ENCODE measurements at places on chromosomes 4 and X.
A peak's percentile ranks its signal among the peaks of the same experiment; 100 is the strongest.

- no peak for DNase-seq
Measured at GRCh38 chr4:118718511-118719170, 33.4 kb downstream of the METTL14 start.

- no peak for DNase-seq
Measured at GRCh38 chrX:31260351-31260750, 188.5 kb upstream of the FTHL17 start.

GRCh38 chr4:83013420-83013867 lies 2.8 kb upstream of the LIN54 start:
- no peak for DNase-seq

- no peak for DNase-seq
Measured at GRCh38 chr4:10175626-10176025, 59.0 kb upstream of the WDR1 start.

GRCh38 chr4:6705646-6706045 lies 4.0 kb downstream of the MRFAP1L1 start:
- peak; percentile 37 for DNase-seq

DNA sequence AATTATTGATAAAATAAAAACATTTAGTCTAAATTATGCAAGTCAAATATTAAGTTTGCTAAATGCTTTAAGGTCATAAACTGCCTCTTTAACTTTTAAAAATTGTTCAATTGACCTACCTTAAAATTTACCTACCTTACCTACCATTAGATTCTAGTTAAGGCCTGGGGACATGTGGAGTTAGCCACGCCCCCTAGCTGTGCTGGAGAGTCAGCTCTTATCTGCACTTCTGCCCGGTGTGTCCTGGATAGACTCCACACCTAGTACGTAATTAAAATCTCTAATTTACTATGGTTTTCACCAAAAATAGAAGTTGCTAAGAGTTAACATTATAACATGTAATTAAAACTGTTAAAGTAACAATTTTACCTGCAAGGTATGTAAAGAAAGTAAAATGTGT lies 22.7 kb downstream of the TENM3 start:
- no peak for DNase-seq

- DNase-seq = no peak
Measured at GRCh38 chrX:7047951-7048350, 99.6 kb upstream of the STS start.

GRCh38 chr4:4327652-4328121 lies 37.6 kb downstream of the ZBTB49 start:
- DNase-seq = no peak

GRCh38 chr4:87209696-87210095 lies 10.7 kb downstream of the KLHL8 start:
- DNase-seq = peak; percentile 32

- DNase-seq = no peak
Measured at GRCh38 chr4:119190354-119190753, 22.2 kb upstream of the USP53 start.

DNA sequence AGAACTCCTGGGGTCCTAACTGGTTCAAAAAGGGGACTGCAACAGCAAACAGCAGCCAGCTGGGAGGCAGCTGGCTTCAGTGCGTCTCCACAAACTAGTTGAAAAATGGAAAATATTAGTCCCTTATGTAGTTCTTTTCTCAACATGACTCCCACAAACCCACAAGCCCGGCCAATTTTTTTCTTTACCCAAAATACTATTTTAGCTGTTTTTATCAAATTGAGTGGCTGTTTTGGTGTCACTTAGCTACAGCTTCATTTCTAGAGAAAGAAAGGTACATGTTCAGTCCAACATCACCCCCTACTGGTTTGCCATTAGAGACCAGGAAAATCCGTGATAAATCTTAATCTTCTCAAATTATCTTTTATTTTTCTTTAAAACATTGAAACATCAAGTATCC lies 97.2 kb downstream of the GUCY2F start:
- peak; percentile 17 for DNase-seq

- DNase-seq = no peak
Measured at GRCh38 chr4:118834070-118834469, 1.9 kb downstream of the SEC24D start.

DNA sequence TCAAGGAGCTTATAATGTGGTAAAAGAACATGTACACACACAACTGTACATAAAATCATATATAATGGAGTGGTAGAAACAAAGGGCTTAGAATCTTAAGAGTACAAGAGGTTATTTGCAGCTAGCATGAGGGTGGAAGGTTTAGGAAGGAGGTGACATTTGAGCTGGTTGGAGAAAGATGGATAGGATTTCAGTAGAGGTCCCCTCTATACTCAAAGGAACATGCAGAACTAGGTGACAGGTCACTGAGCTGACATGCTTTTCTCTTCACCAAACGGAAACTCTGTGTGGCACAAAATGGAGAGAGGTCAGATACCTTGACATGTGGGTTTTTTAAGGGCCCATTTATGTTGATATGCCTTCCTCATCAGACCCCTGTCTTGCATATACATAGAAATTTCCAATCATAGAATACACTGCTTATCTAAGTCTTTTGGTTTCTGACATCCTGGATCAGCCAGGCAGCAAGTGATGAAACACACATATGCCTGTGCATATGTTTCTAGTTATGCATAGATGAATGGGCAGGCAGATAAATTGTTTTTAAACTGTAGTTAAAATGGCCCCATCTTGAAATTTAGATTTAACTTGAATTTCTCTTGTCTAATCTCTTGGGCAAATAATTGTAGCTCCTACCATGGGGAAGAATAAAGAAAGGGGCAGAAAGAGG lies 29.3 kb downstream of the CLCN5 start:
- DNase-seq = no peak

- no peak for DNase-seq
Measured at GRCh38 chrX:16633754-16634153, 16.2 kb upstream of the S100G start.

DNA sequence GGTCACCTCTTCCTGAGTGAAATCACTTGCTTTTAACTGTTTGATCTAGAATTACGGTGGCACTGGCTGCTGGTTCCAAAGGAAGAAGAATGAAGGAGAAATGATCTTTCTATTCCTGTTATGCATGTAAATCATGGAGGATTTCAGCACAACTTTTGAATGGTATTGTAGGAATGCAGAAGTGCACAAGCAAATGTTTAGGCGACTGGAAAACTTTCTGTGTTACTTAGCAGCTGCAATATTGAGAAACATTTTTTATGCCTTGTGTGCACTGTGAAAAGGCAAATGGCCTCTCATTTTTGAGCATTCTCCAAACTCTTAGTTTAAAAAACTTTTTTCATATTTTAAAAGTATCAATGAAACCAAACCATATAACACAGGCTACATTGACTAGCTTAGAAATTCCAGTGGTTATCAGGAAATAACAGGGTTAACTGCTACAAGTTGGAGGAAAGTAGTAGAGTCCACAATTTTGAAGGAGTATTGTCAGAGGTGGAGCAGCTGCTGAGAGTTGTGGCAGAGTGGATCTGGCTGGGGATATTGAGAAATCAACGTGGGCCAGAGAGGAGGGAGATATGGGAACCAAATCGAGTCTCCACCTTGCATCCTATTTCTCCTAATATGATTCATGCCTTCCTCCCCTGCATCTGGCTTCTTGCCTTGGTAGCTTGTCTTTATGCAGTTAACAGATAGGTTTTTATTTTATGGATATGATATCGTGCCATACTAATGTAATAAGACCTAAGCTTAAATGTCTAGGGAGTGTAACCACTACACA lies 32.0 kb upstream of the FHL1 start:
- no peak for DNase-seq

DNA sequence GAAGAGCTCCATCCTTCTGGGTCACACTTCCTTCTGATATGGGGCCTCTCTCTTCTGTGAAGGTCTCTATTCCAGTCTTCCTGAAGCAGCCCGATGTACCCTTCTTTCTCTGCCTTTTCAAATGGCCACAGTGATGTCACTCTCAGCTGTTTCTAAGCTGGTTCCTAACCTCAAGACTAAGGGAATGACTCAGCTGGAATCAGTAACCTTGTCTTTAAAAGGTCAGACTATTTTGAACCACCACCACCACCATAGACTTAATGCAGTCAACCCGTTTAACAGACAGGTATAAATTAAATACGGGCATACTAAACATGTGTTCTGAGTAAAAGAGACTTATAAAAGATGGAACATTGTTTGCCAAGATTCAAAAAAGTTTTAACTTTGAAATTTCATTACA lies 121.0 kb downstream of the PPA2 start:
- peak; percentile 42 for DNase-seq

- no peak for DNase-seq
Measured at GRCh38 chr4:168832763-168833575, 177.1 kb downstream of the CBR4 start.

GRCh38 chr4:113756005-113756410 lies 5.5 kb downstream of the CAMK2D start:
- peak; percentile 87 for DNase-seq

DNA sequence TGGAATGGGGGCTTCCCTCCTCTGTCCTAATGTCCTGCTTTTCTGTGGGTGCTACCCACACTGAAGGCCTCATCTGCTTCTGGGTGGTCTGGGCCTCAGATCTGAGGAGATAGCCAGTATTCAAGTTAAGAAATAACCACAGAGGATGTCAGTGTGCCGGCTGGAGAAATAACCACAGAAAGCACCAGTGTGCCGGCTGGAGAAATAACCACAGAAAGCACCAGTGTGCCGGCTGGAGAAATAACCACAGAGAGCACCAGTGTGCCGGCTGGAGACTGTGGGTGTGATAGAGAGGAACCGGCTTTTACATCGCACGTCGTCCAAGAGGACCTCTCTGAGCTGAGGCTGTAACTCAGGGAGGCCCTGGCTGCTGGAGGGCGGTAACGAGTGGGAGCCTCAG lies 65.7 kb upstream of the PSAPL1 start:
- no peak for DNase-seq

DNA sequence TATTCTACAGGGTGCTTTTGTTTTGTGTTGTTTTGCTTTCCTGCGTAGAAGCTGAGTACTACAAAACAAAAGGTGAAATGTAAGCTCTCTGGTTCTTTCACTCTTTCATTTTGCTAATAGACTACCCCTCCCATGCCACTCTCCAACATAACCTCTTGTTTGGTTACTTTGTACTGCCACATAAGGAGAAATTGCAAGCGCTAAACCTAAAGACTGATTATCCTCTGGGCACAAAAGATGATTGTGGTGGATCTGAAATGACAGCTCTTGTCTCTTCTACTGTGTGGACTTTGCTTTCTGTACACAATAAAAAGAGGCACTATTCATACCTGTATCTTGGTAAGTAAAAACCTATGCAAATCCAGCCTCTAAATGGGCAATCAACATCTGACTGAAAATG lies 5.3 kb downstream of the MBNL3 start:
- no peak for DNase-seq

DNA sequence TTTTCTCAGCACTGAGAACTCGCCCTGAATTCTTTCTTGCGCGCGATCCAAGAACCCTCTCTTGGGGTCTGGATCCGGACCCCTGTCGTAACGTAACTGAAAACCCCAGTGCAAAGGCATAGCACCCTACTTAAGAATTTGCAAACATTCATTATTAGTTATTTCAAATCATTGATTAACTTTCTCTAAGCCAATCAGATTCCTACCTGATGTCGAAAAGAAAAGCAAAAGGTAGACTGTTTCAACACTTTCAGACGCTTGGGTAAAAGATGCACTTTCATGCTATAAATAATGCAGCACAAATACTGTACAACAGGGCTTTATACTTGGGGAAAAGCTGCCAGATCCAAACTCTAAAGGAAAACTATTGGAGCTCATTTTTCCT lies 817 bp upstream of the WDR19 start:
- no peak for DNase-seq

DNA sequence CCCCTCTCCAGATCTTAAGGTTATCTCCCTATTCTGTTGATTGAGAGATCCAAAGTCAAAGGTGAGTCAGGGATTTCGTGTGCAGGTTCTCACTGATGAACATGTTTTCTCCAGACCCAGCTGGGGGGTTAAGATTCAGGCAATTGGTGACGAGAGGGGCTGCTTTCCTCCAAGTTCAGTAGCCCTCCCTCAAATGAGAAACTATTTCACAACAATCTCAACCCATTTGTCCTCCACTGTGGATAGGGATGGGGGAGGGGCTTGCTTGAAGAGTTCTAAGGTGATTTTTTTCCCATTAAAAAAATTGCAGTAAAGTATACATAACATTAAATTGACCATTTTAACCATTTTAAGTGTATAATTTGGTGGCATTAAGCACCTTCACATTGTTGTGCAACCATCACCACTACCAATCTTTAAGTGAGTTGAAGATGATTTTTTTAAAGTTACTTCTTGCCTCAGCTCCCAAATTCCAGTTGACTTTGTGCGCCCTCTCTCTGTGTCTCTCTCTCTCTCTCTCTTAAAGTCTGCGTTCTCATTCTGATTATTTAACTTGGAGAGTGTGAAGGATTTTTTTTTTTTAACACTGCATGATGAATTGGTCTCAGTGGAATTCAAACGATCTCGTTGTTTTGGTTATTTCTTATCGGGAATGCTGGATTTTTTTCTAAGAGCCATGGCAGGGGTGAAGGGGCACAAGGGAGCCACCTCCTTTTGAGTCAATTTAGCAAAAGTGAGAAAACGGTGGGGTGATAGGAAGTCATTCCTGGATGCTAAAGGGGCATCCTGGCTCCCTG lies 175.9 kb downstream of the SHROOM3 start:
- no peak for DNase-seq

DNA sequence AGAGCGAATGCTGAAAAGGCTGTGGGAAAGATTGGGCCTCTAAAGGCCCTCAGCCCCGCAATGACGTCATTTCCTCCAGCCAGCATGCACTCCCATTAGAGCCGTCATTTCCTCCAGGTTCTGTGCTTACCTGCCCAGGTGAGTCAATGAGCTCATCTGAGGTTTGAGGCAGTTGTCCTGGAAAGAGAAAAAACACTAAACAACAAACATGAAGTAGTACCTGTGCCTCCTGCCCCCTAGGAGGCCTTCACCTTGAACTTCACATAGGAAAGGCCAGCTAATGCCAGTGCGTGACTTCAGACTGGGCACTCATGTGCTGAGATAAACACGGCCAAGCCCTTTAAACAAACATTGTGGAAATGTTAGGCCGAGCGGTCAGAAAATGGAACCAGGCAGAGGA lies 55.9 kb downstream of the FHDC1 start:
- no peak for DNase-seq

DNA sequence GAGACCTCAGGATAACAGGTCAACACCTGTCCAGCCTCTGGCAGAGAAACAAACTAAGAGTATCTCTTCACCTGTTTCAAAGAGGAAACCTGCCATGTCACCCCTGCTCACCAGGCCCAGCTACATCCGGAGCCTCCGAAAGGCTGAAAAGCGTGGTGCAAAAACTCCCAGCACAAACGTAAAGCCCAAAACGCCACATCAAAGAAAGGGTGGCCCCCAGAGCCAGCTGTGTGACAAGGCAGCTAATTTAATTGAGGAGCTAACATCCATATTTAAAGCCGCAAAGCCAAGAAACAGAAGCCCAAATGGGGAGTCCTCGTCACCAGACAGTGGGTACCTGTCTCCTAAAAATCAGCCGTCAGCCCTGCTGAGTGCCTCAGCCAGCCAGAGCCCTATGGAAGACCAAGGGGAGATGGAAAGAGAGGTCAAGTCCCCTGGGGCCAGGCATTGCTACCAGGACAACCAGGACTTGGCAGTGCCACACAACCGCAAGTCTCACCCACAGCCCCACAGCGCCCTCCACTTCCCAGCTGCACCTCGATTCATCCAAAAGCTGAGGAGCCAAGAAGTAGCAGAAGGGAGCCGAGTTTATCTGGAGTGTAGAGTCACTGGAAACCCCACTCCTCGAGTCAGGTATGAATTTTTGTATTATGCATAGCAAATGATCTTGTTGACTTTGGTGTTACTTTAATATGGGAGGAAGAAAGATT lies 15.1 kb downstream of the PALLD start:
- DNase-seq = peak; percentile 54

Data from activated CD4-positive, alpha-beta T cell treated with anti-CD3 and anti-CD28 coated beads, Interleukin-10, Interleukin-2, amounts not matched to agents 100 ng/mL and 50 ng/mL, durations not matched to agents 16 hours and 8 hours (primary cell).